ENCODE measurements at places on chromosomes 3 and 15. TPM values are rescaled to one million over a fixed set of nuclear protein-coding genes. Genes with fewer than 3 reads are reported as not detected.

Gene ITGA11
- total RNA-seq, result not detected

Gene RBMS3
- total RNA-seq, result 0.15 TPM

DNA sequence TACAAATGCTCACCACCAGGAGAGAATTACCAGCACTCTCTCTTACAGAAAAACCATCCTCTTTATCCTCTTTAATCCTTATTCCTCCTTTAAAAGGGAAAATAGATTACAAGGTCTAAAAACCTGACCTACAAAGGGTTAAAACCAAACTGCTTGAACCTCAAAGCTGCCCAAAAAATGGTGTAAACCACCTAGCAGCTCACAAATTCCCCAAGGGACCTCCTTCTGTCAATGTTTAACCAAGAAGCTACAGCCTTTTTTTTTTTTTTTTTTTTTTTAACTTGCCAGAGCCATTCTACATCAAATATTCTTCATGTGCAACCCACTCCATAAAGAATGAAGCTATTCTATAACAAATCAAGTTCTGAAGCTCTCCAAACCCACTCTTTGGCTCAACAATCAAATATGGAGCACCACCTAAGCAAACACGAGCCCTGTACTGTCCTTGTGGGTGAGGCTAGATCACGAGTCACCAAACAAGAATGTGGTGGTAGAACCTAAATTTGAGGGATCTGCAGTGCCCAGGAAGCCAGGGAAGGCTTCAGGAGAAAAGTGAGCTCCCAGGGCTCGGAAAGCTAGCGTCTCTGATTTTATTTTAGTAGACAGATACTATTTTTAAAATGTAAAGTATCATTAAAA, 20.1 kb downstream of the OSBPL10 start:
- H3K27ac ChIP-seq, result no peak overlapping the region
- peaks cover 10% of the 10 kb centered on the region for H3K27me3 ChIP-seq
- H3K4me1 ChIP-seq, result peaks cover 4% of the 10 kb centered on the region
- DNase-seq, result no peak

DNA sequence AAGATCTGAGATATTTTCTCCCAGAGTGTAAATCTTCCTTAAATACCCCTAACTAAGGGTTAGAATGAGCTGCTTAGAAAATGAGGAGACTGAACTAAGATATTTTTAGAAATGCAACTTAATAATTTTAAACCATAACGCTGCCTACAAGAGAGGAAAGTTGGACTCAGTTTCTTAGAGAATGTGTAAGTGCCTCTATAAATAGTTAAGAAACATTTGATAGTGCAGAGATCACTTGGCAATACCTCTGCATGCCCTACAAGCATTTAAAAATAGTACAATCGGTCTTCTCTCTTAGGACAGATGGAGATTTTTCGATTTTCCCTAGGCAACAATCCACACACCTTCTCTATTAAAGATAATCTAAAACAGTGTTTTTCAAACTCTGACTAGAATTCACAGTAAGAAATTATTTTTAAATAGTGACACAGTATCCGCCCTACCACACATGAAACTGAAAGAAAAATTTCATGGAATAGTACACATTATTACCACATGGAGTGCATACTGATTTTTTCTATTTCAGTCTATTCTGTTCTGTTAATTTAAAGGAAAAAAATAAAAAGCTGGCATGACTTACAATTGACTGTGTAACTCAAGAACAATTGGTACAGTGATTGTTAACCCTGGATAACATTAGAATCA, 83.2 kb downstream of the GADL1 start:
- H3K36me3 ChIP-seq, result no peaks in the 10 kb centered on the region
- no peak for DNase-seq
- no peaks in the 10 kb centered on the region for H3K27me3 ChIP-seq
- no peak overlapping the region for H3K27ac ChIP-seq
- no peaks in the 10 kb centered on the region for H3K4me1 ChIP-seq
- no peak overlapping the region for H3K4me3 ChIP-seq

GRCh38 chr3:184982076-184982475, 170.1 kb downstream of the VPS8 start:
- peaks cover 33% of the 10 kb centered on the region for H3K36me3 ChIP-seq
- H3K4me1 ChIP-seq, result no peaks in the 10 kb centered on the region
- DNase-seq, result no peak
- H3K27me3 ChIP-seq, result no peaks in the 10 kb centered on the region

DNA sequence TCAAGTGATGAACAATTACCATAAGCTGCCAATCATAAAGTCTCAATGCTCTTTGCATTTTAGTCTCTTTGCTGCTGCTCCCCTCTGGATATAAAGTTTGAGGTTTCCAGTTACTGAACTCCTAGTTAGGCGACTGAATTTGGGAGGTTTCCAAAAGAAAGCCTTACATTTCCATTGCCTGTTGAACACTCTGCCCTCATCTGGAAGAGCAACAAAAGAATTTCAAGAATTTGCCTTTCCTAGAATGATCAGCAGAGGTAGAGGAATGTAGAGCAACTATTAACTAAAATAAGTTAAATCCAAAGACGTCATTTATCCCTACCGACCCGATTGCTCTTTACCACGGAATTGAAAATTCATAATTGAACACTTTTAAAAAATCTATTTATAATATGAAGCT, 53.4 kb upstream of the PRICKLE2 start:
- no peaks in the 10 kb centered on the region for H3K4me1 ChIP-seq
- no peaks in the 10 kb centered on the region for H3K36me3 ChIP-seq
- peaks cover 3% of the 10 kb centered on the region for H3K27me3 ChIP-seq
- DNase-seq, result no peak
- no peak overlapping the region for H3K27ac ChIP-seq
- no peak overlapping the region for H3K4me3 ChIP-seq

DNA sequence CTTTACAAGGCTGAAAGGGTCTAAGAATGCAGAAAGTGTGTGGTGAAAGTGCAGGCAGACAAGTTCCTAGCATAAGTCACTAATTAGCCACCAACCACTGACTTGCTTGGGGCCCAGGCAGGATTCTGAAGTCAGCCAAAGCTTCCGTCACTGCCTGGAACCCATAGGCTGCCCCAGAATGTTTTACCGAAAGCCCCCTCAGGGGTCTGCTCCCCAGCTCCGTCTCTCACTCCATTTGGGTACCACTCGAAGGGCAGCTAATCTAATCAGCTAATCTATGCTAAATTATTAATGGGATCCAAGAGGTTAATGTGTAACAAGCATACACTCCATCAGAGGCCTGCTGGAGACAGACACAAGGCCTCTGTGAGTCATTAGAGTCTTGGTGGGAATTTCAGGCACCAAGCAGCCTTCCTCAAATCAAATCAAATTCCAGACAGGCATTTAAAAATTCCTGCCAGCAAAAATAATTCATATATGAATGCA, 13.2 kb downstream of the ADAMTS9 start:
- no peak overlapping the region for H3K4me3 ChIP-seq
- no peaks in the 10 kb centered on the region for H3K27me3 ChIP-seq
- no peak overlapping the region for H3K27ac ChIP-seq
- no peaks in the 10 kb centered on the region for H3K36me3 ChIP-seq
- DNase-seq, result no peak
- no peaks in the 10 kb centered on the region for H3K4me1 ChIP-seq

Gene LRRIQ4
- total RNA-seq, result 0.35 TPM

DNA sequence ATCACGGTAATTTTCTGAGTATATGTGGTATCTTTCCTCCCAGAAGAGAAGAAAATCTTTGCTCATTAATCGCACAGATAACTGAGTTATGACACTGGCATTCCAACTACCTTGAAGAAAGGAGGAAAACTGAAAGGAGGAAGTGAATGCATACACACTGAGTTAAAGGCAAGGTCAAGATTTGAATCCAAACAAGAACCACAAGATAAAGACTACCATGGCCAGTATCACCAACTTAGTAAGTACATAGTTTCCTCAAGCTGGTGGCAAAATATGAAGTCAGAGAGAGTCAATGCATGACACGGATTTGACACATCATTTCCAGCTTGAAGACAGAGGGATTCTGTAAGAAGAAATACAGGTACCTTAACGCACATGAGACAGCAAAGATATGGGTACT, 287.5 kb downstream of the ULK4 start:
- DNase-seq, result no peak
- H3K4me1 ChIP-seq, result no peaks in the 10 kb centered on the region
- no peak overlapping the region for H3K4me3 ChIP-seq
- no peak overlapping the region for H3K27ac ChIP-seq

- peaks cover 5% of the 10 kb centered on the region for H3K36me3 ChIP-seq
- DNase-seq, result no peak
- no peak overlapping the region for H3K27ac ChIP-seq
- no peaks in the 10 kb centered on the region for H3K4me1 ChIP-seq
Measured at GRCh38 chr3:194618858-194619608, 14.2 kb downstream of the TMEM44 start.
